BJ (cell line): ENCODE measurements at places on chromosomes 4 and X.

- DNase-seq: no peak
Observed at GRCh38 chr4:69957209-69957608, 8.3 kb downstream of the CSN2 start.

DNA sequence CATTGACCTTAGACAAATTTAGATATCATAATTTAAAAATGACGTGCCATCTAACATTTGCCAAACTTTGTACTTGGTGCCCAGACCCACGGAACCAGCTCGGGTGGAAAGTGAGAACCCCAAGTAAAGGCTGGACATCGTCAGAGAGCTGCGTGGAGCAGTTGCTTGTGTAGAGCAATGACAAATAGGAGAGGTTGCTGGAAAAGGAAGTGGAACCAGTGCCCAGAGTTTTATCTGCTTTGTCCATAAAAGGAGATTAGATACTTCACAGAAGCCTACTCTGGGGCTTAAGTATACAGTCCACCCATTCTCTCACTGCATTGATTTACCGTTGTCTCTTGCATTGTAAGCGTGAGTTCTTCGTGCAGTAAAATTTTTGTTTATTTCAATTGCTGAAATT, 5.4 kb upstream of the TBC1D1 start:
- DNase-seq: no peak

GRCh38 chr4:2800691-2801596, 8.1 kb downstream of the SH3BP2 start:
- no peak for DNase-seq

DNA sequence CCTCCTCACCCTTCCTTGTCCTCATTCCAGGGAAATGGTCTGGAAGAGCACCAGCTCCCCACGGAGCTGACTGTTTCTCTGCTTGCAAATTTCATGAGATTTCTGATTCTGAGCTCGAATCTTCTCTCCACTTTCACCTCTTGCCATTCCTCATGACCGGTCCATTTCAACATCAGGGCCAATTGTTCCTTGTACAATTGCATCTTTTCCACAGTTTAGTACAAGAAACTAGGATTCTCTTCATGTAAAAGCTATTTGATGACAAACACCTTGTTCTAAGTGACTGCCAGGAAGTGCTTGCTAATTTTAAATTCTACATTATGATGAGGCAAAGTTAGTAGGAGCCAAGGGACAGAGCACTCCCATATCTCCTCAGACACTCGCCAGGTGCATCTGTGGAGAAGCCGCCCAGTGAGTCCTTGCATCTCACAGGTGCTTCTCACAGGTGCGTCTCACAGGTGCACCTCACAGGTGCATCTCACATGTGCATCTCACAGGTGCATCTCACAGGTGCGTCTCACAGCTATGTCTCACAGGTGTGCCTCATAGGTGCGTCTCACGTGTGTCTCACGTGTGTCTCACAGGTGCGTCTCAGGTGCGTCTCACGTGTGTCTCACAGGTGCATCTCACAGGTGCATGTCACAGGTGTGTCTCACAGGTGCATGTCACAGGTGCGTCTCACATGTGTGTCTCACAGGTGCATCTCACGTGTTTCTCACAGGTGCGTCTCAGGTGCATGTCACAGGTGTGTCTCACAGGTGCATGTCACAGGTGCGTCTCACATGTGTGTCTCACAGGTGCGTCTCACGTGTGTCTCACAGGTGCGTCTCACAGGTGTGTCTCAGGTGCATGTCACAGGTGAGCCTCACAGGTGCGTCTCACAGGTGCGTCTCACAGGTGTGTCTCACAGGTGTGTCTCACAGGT, 3.0 kb upstream of the PDE6B start:
- DNase-seq: no peak

GRCh38 chr4:26139310-26139924, 181.4 kb upstream of the RBPJ start:
- DNase-seq: no peak

GRCh38 chrX:150648296-150648940, 44.8 kb upstream of the MTMR1 start:
- DNase-seq: no peak

DNA sequence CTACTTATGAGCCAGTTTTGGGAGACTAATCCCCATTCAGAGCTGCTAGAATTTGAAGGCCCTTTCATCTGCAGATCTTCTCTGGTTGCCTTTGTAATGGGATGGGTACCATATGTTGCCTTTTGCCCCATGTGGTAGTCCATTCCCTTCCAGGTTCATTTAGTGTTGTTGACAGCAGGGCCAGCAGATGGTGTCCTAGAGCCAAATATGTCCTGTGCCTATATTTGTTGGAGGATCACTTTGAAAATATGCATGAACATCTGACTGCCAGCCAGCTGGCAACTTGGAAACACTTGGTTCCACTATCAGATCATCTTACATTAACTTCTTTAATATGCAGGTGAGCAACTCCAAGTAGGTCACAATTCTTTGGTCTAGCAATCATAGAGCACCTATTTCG, 30.4 kb downstream of the CFAP299 start:
- no peak for DNase-seq

GRCh38 chrX:146907391-146908240, 93.1 kb upstream of the CXorf51A start:
- no peak for DNase-seq

DNA sequence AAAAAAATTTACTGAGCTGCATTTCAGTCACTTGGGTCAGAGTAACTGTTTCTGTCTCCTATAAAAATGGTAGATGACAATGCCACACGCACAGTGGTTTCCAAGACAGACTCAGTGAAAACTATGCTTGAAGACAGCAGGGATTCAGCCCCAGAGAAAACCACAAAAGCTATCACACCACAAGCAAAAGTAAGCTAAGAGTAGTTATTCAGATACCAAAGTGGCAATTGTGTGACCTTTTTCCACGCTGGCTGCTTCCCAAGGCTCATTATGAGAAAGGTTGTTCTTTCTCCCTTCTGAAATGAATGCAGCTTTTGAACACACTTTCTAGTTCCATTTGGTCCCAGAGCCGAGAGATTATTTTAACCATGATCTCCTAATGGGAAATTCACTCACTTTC, 46.4 kb upstream of the GPM6B start:
- no peak for DNase-seq

DNA sequence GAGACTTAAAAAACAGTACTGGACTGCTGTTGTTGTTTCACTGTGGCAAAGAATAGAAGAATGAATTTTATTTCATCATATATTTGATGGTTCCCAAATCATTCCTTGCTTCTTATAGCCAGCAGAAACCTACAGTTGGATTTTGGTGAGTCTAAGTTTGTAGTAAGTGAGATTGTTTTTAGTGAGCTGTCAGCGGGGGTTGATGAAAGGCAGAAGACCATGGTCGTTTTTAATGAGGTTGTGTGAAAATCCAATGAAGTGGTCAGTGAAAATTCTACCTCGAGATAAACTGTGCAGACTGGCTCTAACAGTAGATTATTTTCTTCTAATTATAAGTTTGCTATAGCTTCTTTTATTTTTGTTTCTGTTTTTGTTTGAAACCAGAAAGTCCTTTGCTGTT, 36.2 kb downstream of the ANAPC4 start:
- DNase-seq: no peak

GRCh38 chrX:23964191-23964590, 56.4 kb downstream of the CXorf58 start:
- DNase-seq: no peak

DNA sequence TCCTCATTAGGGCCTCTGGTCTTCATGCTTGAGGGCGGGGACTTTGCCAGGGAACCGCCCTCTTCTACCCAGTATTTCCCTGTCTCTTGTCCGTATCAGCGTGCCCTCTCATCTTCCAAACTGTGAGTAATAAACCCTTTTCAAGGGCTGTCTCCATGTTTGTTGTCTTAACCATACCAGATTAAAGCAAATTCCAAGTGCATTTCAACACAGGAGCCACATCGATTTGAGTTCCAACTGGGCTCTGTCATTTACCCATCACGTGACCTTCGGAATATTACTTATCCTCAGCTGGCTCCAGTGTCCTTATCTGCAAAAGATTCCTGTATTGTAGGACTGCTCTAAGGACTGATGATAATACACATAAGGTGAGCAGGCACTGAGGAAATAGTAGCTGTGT, 6.4 kb upstream of the PHEX start:
- no peak for DNase-seq

- DNase-seq: no peak
Observed at GRCh38 chr4:156992943-156993342, 21.3 kb upstream of the PDGFC start.

DNA sequence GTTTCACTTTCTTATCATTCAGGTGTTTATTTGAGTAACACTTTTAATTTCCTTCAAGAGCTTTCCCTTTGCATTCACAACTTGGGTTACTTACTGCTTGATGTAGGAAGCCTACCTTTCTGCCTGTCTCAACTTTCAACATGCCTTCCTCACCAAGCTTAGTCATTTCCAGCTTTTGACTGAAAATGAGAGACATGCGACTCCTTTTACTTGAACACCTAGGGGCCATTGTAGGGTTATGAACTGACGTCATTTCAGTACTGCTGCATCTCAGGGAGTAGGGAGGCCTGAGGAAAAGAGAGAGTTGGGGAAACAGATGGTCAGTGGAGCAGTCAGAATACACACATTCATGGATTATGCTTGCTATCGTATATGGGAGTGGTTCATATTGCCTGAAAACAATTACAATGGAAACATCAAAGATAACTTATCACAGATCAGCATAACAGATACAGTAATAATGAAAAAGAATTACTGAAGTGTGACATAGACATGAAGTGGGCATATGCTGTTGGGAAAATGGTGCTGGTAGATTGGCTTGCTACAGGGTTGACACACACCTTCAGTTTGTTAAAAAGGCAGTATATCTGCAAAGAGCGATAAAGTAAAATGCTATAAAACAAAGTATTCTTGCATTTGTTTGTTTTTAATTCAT, 25.7 kb downstream of the USP53 start:
- DNase-seq: no peak

DNA sequence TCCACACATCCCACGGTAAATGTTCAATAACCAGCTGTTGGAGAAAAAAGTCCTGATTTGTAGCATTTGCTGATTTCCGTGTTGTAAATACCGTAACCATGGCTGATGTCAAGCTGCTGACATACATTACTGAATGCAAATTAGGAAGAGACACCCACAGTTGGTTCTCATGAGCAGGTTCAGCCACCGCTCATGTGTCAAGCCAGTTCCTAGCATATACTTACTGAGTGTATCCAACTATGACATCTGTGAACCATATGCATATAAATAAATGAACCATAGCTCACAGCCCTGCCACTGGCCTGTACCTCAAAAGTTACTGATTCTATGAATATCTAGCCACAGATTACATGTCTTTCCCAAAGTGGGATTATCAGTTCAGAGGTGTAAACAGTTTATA, 29.5 kb downstream of the FHDC1 start:
- DNase-seq: no peak

GRCh38 chrX:21952624-21953023, 12.1 kb downstream of the SMS start:
- no peak for DNase-seq

DNA sequence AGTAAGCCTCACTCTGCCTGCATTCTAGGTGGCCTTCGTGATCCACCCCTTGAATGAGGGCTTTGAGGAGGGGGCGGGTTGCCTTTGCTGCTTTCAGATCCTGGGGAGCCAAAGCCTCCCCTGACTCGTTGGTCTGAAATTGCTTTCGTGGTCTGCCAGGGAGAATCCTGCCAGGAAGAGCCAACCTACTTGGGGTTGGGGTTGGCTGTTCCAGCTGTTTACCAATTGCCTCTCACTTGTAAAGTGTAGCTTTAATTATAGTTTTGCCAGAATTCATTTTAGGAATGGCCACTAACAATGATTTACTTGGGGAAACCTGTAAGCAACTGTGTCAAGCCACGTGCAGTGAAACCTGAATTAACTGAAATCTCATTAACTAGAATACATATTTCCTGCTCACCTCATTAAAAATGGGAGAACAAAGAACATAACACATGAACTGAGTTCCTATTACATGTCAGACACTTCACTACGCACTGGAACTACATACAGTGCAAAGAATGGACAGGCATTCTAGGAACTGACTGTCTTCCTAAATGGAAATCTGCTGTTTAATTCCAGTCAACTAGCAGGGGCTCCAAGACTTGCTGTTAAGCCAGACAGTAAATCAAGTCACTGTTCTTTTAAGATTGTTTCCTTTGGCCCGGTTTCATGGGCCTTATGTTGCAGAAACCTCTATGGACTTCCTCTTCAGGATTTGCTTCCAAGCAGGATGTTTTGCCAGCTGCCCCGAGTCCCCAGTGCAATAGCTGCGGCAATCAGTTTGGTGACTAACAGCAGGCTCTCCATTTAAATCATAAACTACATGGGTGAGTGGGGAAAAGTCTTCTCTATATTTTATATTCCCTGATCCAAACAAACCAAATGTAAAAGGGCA, 16.4 kb upstream of the NKRF start:
- DNase-seq: no peak

- DNase-seq: no peak
Observed at GRCh38 chr4:134552063-134552462, 350.5 kb upstream of the PABPC4L start.

- no peak for DNase-seq
Observed at GRCh38 chrX:11241720-11242119, 51.5 kb upstream of the AMELX start.

GRCh38 chr4:7843831-7844593, 95.6 kb downstream of the AFAP1 start:
- no peak for DNase-seq

DNA sequence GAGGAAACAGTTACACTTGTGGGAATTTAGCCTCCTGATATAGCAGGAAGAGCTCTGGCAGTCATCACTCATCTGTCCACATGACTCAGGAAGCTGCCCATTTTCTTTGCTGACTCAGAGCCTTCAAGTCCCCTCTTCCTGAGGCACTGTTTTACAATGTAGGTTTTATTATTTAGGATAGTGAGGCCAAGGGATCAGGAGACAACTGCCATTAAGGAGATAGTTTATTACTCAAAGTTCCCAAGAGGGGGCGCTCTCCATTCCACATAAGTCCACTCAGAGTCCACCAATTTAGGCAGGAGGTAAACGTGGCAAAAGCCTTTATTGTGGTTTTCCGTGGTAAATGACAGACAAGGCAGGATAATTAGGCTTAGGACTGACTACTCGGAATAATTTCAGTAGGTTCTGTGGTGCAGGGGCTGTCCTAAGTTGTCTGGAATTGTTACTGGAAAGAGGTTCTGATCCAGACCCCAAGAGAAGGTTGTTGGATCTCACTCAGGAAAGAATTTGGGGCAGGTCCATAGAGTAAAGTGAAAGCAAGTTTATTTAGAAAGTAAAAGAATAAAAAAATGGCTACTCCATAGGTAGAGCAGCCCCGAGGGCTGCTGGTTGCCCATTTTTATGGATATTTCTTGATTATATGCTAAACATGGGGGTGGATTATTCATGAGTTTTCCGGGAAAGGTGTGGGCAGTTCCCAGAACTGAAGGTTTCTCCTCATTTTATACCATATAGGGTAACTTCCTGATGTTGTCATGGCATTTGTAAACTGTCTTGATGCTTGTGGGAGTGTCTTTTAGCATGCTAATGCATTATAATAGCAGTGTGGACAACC, 96.0 kb upstream of the RAB40AL start:
- no peak for DNase-seq

- no peak for DNase-seq
Observed at GRCh38 chr4:2732526-2732925, 23.6 kb downstream of the TNIP2 start.

GRCh38 chr4:3340700-3341083, 47.9 kb downstream of the RGS12 start:
- DNase-seq: no peak
